Urothelium cell line (cell line): ENCODE measurements at places on chromosomes 1 and 21.

DNA sequence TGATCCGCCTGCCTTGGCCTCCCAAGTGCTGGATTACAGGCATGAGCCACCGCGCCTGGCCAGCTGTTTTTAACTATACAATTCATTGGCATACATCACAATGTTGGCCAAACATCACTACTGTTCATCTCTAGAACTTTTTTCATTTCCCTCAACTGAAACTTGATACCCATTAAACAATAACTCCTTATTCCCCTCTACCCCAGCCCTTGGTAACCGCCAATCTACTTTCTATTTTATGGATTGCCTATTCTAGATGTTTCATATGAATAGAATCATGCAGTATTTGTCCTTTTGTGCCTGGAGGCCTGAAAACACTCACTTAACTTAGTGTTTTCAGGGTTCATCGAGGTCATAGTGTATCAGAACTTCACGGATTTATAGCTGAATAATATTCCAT, 16.2 kb downstream of the BTF3L4 start:
- DNase-seq: no peak

DNA sequence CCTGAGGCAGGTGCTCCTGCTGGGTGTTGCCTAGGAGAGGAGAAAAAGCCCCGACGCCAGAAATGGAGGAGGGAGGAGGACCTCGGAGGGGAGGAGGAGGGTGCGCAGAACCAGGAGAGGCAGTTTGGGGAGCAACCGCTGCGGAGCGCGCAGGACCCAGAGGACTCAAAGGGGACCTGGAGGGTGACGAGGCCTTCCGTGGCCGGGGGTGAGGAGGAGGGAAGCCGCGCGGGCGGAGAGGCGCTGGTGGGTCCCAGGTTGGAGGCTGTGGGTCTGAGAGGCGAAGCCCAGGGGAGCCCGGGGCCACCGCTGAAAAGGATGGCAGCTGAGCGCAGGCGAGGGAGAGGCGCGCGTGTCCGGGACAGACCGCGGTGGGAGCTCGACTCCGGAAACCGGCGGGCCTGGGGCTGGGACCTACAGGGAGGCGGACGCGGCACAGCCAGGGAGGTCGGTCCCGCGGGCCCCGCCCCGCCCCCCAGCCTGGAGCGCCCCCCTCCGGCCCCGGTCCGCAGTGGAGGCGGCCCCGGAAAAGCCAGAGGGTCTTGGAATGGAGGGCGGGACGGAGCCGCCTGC, 15.1 kb downstream of the RNF223 start:
- peak; percentile 65 for DNase-seq

DNA sequence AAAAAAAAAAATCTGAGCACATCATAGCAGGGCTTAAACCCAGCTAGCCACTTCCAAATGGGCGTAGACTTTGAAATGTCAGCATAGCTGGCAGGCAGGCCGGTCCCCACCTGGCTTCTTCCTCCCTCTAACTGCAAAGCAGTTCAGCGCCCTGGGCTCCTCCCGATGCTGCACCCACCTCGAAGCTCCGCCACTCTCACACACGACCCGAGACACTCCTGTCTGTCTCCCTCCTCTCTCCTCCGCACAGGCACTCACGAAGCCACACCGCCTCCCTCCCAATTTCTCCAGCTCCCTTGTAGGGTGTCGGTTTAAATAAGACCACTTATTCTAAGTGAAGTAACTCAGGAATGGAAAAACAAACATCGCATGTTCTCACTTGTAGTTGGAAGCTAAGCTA, 301.3 kb downstream of the NPHP4 start:
- DNase-seq: no peak

DNA sequence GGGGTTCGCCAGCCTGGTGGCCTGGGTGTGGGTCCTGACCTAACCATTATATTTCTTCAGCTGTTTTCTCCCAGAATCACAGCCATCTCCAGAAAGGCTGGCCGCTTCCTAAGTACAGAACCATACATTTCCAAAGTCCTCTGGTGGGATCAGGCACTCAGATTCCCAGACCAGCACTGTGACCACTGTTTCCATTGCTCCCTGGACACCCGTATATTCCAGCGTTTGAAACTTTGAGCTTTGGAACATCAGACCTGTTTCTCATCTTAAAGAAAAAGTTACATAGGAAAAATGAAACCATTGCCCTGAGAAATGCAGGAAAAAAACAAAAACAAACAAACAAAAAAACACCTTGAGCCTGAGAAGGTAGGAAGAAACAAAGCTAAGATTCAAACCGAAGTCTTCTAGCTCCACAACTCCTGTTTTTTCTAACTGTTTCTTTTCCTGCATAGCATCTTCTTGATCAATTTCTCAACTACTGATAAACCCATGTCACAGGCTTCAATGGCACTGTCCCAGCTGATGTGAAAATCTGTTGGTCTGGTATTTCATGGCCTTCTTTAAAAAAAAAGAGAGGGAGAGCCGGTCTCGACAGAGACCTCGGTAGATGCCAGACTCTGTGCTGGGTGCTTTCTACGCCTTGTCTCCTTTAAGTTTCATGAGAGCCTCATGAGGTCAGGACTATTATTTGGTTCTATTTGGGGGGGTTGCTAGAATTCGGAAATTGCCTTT, 221.3 kb downstream of the TOMM20 start:
- DNase-seq: no peak

DNA sequence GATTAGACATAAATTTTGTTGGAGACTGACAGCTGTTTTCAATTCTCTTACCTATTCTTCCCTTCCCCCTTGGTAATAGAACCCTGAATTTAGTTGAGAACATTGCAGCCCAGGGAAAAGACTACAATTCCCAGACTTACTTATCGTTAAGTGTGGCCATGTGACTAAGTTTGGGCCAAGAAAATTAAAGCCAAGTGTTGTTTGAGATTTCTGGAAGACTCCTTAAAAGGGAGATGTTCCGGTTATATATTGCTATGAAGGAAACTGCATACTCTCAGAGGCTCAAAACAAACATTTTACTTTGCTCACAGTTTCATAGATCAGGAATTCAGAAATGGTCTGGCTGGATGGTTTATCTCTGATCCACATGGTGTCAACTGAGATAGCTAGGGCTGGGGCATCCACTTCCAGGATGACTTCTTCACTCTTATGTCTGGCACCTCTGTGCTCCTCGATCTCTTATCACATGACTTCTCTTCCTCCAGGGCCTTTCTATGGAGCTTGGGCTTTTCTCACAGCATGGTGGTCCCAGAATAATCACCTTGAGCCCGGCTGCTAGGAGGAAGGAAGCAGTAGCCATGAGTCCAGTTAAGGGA, 22.4 kb upstream of the CD34 start:
- no peak for DNase-seq

GRCh38 chr1:171513743-171514142, 28.4 kb downstream of the PRRC2C start:
- no peak for DNase-seq

GRCh38 chr1:183148599-183148998, 37.5 kb upstream of the LAMC2 start:
- no peak for DNase-seq
